ENCODE measurements at places on chromosomes 11 and 22.

- no peak for DNase-seq
Observed at GRCh38 chr11:63485777-63486176, 5.2 kb downstream of the PLAAT5 start.

DNA sequence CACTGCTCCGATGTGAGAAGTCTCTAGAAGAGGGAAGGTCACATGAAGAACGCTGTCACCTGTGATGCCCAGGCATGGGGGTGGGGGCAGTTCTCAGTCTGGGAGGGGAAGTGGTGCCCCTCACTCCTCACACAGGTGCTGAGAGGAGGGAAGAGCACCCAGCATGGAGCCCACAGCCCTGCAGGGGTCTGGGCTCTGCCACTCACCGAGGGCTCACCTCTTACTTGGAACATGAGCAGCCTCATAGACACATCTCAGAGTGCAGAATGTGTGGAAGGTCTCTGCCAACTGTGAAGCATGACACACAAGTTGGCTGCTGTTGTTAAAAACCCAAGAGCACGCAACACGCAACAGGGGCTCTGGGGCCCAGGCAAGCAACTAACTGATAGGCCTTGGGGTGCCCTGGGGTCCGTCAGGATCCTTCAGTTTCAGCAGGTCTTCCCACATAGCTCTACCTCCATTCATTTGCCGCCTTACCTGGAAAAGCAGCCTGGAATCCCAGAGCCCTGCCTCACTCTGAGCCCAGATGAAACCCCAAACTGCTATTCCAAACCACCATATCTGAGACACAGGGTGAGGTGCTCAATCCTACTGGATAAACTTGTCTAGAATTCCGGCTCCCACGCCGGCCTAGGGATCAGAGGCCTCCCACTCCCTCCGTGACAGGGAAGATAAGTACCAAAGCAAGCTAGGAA lies 17.5 kb upstream of the TMPRSS4 start:
- DNase-seq, result peak; percentile 14

- DNase-seq, result no peak
Observed at GRCh38 chr11:106853850-106854401, 164.3 kb downstream of the GUCY1A2 start.

GRCh38 chr11:102914238-102915043 lies 39.7 kb upstream of the MMP12 start:
- no peak for DNase-seq

DNA sequence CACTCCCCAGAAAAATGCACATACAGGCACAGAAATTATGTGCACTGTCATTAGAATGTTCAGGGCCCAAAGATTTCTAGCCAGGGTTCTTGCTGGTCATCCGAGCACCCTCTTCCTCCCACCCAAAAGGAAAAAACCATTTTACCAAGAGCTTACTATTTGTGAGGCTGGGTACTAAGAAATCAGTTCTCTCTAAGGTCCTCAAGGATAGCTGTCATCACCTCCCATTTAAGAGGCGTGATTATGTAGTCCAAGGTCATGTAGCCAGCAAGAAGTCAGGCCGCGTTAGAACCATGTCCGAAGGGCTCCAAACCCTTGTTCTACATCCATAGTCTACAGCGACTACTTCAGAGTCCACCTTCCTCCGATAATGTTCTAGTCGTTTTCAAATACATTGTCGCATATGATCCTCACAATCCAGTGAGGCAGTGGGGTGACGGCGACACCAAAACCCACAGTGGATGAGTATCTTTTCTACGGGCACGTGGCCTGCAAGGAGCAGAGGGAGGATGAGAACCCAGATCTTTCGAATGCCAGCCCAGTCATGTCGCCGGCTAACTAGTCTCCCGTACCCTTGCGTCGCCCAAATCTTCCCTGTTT lies 634 bp downstream of the TIMM8B start:
- no peak for DNase-seq

- no peak for DNase-seq
Observed at GRCh38 chr22:42473484-42474193, 41.4 kb upstream of the NFAM1 start.

- no peak for DNase-seq
Observed at GRCh38 chr11:73833067-73833466, 43.6 kb downstream of the COA4 start.

DNA sequence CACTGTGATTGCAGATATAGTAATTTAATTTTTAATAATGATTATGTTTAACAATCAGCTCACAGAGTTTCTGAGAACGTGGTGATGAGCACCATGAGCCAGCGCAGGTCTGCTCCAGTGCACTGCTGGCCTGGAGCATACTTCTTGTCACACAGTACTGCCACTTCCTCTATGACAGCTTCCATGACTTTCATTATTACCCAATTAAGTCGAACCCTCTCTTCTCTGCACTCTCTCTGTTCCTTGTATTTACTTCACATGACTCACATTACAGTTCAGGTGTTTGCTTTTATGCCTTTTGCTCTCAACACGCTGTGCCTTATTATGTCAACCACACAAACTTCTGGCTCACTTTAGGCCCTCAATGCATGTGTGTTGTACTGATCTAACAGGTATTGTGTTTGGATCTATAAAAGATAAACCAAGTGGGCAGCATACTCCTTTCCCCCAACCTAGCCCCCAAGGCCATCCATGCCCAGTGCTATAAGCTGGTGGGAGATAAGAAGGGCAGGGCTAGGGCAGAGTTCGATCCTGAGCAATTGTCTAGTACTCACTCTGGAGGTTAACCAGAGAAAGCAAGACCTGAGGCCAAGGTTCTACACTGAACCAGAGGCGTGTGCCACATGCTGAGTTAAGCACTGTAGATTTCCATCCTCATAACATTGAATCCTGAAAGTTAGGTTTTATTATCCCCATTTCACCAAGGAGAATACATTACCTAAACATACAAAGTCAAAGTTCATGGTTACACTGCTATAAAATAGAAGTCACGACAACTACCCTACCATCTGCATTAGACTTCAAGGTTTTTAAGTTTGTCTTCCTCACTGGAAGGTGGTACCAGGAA lies 356.5 kb downstream of the INSC start:
- DNase-seq, result no peak

- no peak for DNase-seq
Observed at GRCh38 chr22:27802346-27803073, 954 bp upstream of the MN1 start.

GRCh38 chr11:502288-503178 lies 4.5 kb downstream of the RNH1 start:
- no peak for DNase-seq
